Activated T-helper 2 cell treated with anti-CD3 and anti-CD28 coated beads, Interferon-gamma antibody, Interleukin-2, Interleukin-4, amounts not matched to agents 10 μg/mL and 5 μg/mL and 100 μg/mL, durations not matched to agents 14 hours and 24 hours and 36 hours (primary cell): ENCODE measurements at places on chromosomes 16 and 17. TPM values are rescaled to one million over a fixed set of nuclear protein-coding genes. Genes with fewer than 3 reads are reported as not detected.
A peak's percentile ranks its signal among the peaks of the same experiment; 100 is the strongest.

PLK1 gene
- 71.6 and 75.3 TPM in 2 replicates for total RNA-seq

TBC1D28 gene
- total RNA-seq: not detected in 2 replicates

ZDHHC1 gene
- 1.4 and 1.5 TPM in 2 replicates for total RNA-seq

- no peak overlapping the region for H3K4me3 ChIP-seq
- H3K36me3 ChIP-seq: peaks cover 60% of the 10 kb centered on the region
- no peaks in the 10 kb centered on the region for H3K4me1 ChIP-seq
- no peaks in the 10 kb centered on the region for H3K27me3 ChIP-seq
Observed at GRCh38 chr17:82616021-82616711, 32.1 kb downstream of the WDR45B start.

DNA sequence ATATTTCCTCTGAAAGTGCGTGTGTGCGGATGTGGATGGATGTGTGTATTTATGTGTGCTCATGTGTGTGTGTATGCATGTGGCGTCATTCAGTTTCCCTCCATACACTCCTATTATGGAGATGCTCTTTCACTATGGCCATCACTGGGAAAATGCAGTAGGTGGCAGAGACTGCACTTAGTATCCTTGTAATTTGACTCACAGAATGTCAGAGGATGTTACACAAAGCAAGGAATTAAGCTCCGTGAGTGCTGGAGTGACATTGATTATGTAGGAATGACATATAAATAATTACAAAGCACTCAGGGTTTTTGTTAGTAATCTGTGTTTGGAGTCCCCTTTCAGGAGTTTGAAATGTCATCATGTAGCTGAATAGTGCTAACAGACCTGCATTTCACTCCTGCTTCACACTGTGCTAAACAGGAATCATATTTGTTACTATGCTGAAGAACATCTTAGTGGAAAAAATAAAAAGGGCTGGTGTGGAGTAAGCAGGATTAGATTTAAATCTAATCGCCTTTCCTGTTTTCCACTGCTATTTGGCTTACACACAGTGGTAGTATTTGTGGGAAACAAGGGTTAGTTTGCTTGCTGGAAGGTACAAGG, 59.6 kb downstream of the HS3ST4 start:
- no peaks in the 10 kb centered on the region for H3K4me1 ChIP-seq
- H3K4me3 ChIP-seq: no peak overlapping the region
- no peak for DNase-seq

GRCh38 chr16:72975809-72976437, 72.0 kb downstream of the ZFHX3 start:
- no peak overlapping the region for H3K4me3 ChIP-seq
- no peak for DNase-seq
- H3K4me1 ChIP-seq: no peaks in the 10 kb centered on the region
- no peaks in the 10 kb centered on the region for H3K36me3 ChIP-seq
- no peaks in the 10 kb centered on the region for H3K27me3 ChIP-seq

DNA sequence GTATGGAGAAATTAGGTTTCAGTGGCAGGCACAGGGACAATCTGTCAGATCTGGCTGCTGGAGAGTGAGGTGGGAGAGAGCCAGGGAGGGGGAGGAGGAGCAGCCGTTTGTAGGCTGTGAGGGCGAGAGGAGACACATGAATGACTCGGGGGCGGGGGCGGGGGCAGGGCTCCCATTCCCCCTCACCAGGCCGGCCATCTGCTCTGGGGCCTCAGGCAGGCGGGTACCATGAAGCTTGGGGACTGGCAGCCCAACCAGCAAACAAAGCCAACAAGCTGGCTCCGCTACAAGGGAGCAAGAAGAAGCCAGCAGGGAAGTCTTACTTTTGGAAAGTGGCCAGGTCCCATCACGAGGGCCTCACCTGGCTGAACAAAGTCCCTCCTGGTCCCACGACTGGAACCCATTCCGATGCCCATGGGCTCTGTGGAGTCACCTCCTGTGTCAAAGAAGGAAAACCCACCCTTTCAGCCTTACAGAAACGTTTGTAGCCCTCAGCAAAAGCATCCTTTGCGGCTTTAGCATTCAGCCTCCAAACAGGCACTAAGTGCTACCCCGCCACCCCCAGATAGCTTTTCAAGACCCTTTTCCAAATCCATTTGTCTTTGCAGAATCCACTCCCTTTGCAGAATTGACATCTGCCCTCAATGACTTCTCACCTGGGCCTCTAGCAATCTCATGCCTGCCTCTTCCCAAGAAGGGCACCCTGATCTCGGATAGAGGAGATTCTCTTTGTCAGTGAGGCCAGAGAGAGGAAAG, 9.2 kb upstream of the SSTR2 start:
- no peak overlapping the region for H3K4me3 ChIP-seq
- no peak for DNase-seq

DNA sequence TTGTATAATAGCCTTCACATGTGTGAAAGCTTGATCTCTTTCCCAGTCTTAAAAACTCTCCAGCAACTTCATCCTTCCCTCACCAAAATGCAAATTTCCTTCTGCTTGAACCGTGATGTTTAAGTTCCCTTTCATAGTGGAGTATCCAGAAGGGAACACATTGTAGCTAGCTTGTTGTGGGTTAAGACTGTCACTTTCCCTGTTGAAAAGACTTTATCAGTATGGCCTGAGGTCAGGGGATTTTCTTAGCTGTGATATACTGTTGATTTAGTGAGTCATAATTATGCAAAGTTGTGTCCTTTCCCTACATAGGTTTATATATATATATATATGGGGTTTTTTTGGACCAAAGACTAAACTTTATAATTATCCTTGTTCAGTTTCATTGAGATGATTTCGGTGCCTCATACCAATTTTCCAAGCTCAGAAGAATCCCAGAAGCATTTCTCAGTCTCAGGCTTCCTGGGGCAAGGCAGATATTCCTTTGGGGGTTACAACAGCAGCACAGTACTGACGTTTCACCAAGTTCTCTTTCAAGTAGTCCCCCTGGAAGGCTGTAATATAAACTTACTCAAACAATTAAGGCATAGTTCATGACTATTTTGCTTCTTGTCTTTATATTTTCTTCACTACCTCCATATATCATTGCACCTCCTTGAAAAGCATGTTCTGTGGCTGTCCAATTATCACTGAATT, 35.7 kb downstream of the ESRP2 start:
- H3K4me1 ChIP-seq: peaks cover 15% of the 10 kb centered on the region
- DNase-seq: no peak
- H3K36me3 ChIP-seq: peaks cover 29% of the 10 kb centered on the region
- H3K27me3 ChIP-seq: no peaks in the 10 kb centered on the region

DNA sequence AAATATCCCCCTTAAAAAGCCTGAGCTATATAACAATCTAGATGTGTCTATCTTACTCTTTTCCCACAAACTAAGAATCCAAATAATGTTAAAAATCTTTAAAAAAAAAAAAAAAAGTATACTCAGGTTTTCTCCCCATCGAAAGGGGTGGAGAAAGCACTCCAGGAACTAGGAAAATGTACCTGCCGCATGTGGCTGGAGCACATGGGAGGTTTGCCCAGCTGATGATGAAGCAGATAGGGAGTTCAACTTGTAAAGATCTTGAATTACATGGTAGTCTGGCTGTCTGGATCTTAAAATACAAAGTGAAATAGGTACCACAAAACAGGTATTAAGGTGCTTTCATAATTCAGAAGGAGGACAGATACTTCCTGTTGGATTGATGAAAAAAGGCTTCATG, 8.8 kb upstream of the SLFN14 start:
- DNase-seq: no peak
- peaks cover 13% of the 10 kb centered on the region for H3K36me3 ChIP-seq
- H3K4me1 ChIP-seq: peaks cover 18% of the 10 kb centered on the region
- H3K27ac ChIP-seq: peak overlapping the region; percentile 46
- H3K4me3 ChIP-seq: peak overlapping the region; percentile 70

GRCh38 chr16:13154799-13155198, 253.4 kb downstream of the SHISA9 start:
- H3K27ac ChIP-seq: no peak overlapping the region
- H3K36me3 ChIP-seq: no peaks in the 10 kb centered on the region
- no peaks in the 10 kb centered on the region for H3K27me3 ChIP-seq
- H3K4me3 ChIP-seq: no peak overlapping the region

DNA sequence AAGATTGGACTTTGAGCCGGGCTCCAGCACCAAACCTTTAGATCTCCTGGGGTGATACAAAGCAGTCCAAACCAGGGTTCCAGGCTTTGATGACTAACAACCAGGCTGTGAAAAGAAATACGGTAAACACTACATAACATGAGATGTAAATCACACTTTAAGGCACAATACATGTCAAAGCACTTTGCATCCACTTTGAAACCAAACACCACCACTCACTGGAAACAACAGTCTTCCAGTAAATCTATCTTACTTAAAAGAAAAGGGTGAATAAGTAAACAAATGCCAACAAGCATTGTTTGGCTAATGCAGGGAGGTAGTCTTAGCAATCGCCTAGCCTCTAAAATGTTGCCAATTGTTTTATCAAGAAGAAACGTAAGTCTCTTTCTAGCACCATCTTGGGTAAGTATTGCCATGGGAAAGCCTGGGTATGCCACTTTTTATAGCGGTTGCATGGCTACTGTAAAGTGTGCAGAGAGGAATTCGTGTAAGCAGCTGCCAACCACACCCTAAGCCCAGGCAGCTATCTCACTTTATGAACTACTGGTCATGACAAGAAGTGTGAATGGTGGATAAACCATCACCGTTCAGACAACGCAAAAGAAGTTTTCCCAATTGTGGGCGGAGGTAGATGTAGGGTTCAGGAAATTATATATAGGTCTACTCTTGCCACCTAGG, 267.4 kb upstream of the PSMD7 start:
- H3K27me3 ChIP-seq: no peaks in the 10 kb centered on the region
- H3K27ac ChIP-seq: no peak overlapping the region
- H3K4me3 ChIP-seq: no peak overlapping the region
- no peaks in the 10 kb centered on the region for H3K4me1 ChIP-seq
- no peak for DNase-seq

- H3K27ac ChIP-seq: no peak overlapping the region
- no peaks in the 10 kb centered on the region for H3K36me3 ChIP-seq
- no peaks in the 10 kb centered on the region for H3K27me3 ChIP-seq
- no peak for DNase-seq
Observed at GRCh38 chr17:9931144-9931741, 26.2 kb upstream of the RCVRN start.

GRCh38 chr17:42260318-42260717, 15.9 kb downstream of the STAT5B start:
- peaks cover 10% of the 10 kb centered on the region for H3K4me1 ChIP-seq
- no peak for DNase-seq
- H3K36me3 ChIP-seq: peaks cover 21% of the 10 kb centered on the region
- no peaks in the 10 kb centered on the region for H3K27me3 ChIP-seq

- H3K4me1 ChIP-seq: peaks cover 9% of the 10 kb centered on the region
- H3K36me3 ChIP-seq: peaks cover 7% of the 10 kb centered on the region
- no peak overlapping the region for H3K27ac ChIP-seq
- H3K27me3 ChIP-seq: no peaks in the 10 kb centered on the region
- DNase-seq: no peak
Observed at GRCh38 chr16:47395733-47396498, 64.9 kb downstream of the ITFG1 start.

DNA sequence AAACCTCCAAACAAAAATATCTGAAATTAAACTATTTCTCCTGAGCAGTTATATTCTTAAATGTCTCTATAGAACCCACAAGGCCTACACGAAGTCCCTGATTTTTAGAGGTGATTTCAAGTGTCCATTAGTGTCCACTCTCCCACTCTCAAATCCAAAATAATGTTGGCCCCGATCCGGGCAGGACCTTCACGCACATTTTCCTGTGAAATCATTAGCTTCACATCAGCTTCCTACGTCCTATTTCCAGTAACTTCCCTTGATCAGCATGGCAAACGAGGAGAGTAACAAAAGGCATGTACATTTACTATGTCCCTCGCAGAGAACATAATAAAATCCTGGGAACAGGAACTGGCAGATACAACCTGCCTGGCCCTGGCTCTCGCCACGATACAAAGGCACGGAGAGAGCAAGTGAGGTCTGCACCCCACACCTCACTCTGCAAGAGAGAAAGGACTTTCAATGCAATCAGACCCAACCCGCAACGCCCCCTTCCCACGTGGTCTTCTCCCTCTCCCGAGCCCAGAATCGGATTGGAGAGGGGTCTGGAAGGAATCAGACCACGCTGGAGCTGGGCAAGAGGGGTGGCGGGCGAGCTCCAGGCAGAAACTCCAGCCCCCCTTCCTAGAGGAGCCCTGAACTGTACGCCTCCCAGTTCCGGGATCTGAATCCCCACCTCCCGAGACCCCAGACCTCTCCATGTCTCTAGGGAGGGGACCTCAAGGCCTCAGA, 17.5 kb upstream of the C17orf78 start:
- no peaks in the 10 kb centered on the region for H3K27me3 ChIP-seq
- peak; percentile 31 for DNase-seq
- peaks cover 20% of the 10 kb centered on the region for H3K4me1 ChIP-seq
- peaks cover 18% of the 10 kb centered on the region for H3K36me3 ChIP-seq
- peak overlapping the region; percentile 96 for H3K4me3 ChIP-seq

GRCh38 chr16:4618645-4619418, 4.1 kb upstream of the UBALD1 start:
- no peak overlapping the region for H3K27ac ChIP-seq
- H3K4me1 ChIP-seq: peaks cover 19% of the 10 kb centered on the region
- DNase-seq: no peak
- H3K4me3 ChIP-seq: no peak overlapping the region
- no peaks in the 10 kb centered on the region for H3K36me3 ChIP-seq

DNA sequence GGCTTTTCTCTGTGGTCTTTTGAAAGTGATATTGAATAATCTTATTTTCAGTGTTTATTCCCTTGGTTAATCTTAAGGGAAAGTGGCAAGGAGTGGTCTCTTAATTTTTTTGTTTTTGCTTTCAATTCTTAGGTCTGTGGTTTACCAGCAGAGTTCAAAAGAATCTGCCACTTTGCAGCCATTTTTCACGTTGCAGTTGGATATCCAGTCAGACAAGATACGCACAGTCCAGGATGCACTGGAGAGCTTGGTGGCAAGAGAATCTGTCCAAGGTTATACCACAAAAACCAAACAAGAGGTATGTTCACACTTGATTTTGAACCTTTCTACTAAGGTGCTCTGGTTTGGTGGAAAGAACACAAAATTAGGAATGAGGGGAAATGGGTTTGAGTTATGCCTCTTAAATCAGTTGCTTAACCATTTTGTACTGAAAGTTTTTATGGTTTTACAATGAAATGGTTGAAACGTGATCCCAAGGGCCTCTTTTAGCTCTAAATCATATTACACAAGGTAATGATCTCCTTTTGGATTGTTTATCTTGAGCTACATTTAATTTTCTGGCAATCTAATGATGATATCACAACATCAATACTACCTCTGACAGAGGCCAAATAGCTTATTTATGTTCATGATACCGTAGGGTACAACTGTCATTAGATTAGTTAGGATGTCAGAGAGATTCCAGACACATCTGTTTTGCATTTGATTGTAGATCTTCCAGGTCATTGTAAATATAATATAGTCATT, 51.6 kb upstream of the CRISPLD2 start:
- no peak overlapping the region for H3K4me3 ChIP-seq
- peaks cover 86% of the 10 kb centered on the region for H3K36me3 ChIP-seq
- no peaks in the 10 kb centered on the region for H3K27me3 ChIP-seq
